CD4-positive, alpha-beta T cell (primary cell): ENCODE measurements at places on chromosomes 7 and 10.

DNA sequence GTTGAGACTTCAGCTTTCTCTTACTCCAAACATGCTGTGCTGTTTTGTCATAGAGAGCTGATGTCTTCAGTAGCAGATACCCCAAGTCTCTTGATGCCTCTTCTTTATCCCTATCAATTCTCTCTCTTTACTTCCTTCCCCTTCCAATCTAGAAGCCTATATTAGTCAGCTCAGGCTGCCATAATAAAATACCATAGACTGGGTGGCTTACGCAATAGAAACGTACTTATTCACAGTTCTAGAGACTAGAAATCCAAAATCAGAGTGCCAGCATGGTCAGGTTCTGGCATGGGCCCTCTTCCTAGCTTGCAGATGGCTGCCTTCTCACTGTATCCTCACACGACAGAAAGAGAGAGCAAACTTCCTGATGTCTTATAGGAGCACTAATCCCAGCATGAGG is 9.0 kb upstream of the GARS1 start:
- H3K36me3 ChIP-seq: peaks cover 44% of the 10 kb centered on the region
- H3K4me3 ChIP-seq: no peak overlapping the region
- H3K27me3 ChIP-seq: no peaks in the 10 kb centered on the region
- no peaks in the 10 kb centered on the region for H3K4me1 ChIP-seq

DNA sequence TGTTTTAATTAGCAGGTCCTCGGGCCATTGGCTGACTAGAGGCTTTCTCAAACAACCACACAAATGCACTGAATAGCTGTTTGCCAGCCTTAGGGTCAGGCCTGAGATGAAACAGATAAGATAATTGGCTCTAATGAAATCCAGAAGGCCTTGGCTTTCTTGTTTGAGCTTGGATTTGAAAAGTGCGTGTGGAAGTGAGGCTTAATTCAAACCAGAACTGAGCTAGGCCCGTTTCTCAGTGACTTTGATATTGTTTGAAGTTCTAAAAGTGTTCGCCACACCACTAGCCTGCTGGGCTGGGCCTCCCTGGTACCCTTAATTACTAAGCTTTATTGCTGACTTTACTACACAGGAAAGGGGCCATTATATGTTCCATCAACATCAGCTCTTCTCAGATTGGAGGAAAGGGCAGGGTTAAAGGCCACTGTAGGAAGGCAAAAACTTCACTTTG is 270.6 kb downstream of the TWIST1 start:
- H3K4me3 ChIP-seq: no peak overlapping the region
- H3K36me3 ChIP-seq: no peaks in the 10 kb centered on the region
- no peak for DNase-seq
- H3K4me1 ChIP-seq: no peaks in the 10 kb centered on the region
- H3K27ac ChIP-seq: no peak overlapping the region
- no peaks in the 10 kb centered on the region for H3K27me3 ChIP-seq

- H3K27me3 ChIP-seq: no peaks in the 10 kb centered on the region
- H3K36me3 ChIP-seq: no peaks in the 10 kb centered on the region
- no peak for DNase-seq
These were observed 350.1 kb downstream of the ETV1 start for GRCh38 chr7:13639396-13639795.

GRCh38 chr7:21927693-21928092 is 18.0 kb downstream of the CDCA7L start:
- H3K27ac ChIP-seq: no peak overlapping the region
- DNase-seq: no peak
- no peaks in the 10 kb centered on the region for H3K36me3 ChIP-seq
- H3K4me3 ChIP-seq: no peak overlapping the region
- no peaks in the 10 kb centered on the region for H3K27me3 ChIP-seq

DNA sequence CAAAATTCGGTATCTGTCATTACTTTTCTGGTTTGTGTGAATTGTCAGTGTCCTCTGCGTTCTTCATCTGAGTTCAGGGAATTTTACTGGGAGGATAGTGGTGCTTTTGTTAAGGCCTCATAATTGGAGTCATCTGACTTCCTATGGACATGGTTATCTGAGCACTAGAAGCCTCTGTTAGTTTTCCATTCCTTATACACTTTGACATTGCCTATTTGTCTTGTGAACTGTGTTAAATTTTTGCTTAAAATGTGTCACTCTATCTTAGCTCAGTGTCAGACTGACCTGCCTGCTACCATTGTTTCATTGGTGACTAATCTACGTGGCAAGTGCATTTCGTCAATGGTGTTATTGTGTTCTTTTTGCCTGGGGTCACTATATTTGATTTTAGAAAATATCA is 253.3 kb downstream of the SEMA3A start:
- H3K27me3 ChIP-seq: no peaks in the 10 kb centered on the region
- H3K27ac ChIP-seq: no peak overlapping the region
- no peaks in the 10 kb centered on the region for H3K4me1 ChIP-seq
- no peaks in the 10 kb centered on the region for H3K36me3 ChIP-seq
- no peak for DNase-seq

DNA sequence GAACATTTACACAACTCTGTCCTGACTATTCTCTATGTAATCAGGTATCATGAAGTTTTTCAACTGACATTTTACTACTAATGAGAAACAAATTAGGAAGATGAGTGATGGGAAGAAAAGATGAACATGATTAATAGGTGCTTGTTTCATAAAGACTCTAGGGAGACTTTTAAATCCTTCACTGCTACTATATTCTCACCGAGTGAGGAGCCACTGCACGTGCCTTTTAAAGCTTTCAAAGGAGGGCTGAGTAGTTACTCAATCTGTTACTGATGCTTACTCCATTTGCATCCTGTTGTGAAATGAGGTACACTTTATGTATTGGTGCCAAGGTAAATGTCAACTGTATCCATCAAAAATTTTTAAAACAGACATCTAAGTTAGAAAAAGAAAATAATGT is 1.3 kb upstream of the COMMD3 start:
- H3K4me1 ChIP-seq: peaks cover 15% of the 10 kb centered on the region
- peaks cover 2% of the 10 kb centered on the region for H3K27me3 ChIP-seq
- DNase-seq: no peak
- no peaks in the 10 kb centered on the region for H3K36me3 ChIP-seq
- no peak overlapping the region for H3K27ac ChIP-seq
- H3K4me3 ChIP-seq: no peak overlapping the region

DNA sequence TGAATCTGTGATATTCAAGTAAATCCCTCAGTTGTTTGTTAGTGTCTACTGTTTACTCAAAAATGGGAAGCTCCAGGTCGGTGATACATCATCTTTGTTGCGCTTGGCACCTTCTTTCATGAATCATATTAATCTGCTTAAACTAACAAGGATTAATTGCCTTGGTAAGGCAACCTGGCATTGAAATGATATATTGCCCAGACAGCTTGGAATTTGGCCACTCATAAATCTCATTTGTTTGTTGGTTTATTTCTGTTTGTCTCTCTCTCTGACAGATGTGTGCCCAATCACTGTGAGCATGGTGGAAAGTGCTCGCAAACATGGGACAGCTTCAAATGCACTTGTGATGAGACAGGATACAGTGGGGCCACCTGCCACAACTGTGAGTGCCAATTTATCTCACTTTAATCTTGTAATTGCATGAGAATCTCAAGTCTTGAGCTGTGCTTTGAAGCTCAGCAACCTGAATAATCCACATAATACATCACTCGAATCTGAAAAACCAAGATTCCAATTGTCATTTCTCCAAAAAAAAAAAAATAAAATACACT is 1104.8 kb upstream of the C7orf33 start:
- H3K4me3 ChIP-seq: no peak overlapping the region
- no peak for DNase-seq
- H3K4me1 ChIP-seq: no peaks in the 10 kb centered on the region
- H3K36me3 ChIP-seq: no peaks in the 10 kb centered on the region
- H3K27ac ChIP-seq: no peak overlapping the region

DNA sequence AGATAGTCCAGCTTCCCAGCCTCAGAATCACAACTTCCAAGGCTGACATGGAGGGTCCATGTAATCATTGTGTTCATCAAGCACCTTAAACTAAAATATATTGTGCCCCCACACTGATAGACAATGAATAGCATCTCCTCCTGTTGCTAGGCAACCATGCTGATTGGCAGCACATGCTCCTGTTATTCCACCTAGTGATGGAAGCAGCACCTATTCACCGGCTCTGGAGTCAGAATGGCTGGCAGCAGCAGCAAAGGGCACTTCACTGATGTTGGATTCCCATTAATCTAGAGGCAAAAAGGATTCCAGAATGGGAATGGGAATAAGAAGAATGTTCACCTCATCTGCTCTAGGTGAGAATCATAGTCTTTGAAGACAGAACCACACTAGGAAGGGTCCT is 55.0 kb downstream of the RELN start:
- no peaks in the 10 kb centered on the region for H3K36me3 ChIP-seq
- H3K27ac ChIP-seq: no peak overlapping the region
- no peaks in the 10 kb centered on the region for H3K4me1 ChIP-seq
- no peaks in the 10 kb centered on the region for H3K27me3 ChIP-seq
- H3K4me3 ChIP-seq: no peak overlapping the region

DNA sequence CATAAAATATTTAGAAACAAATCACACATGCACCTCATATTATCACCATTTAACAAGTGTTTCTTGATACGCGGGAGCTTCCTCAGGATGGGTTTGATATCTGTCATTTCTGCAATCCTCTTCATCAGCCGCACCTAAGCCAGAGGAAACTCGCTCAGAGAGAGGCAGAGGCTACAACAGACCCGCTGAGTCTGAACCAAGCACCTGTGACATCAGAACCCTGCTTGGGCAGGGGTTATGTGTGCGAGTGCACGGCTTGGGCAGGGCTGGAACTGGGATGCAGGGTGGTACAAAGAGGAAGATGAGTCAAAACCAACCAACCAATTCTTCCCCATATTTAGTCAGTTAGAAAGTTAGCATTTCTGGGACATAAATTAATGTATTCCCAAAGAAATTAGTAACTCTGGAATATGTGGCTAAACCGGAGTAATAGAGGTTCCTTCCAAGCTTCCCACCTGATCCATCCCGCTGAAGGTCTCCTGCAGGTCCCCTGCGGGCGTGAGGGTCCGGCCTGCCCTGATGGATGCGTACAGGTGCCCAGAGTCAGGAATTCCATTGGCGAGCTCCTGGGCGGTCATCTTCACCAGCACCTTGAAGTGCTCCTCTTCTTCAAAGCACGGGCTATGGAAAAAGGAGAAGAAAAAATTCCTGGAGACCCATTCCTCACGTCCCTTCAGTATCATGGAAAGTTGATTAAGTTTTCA is 25.3 kb downstream of the PITRM1 start:
- no peaks in the 10 kb centered on the region for H3K27me3 ChIP-seq
- H3K4me3 ChIP-seq: no peak overlapping the region
- peaks cover 83% of the 10 kb centered on the region for H3K36me3 ChIP-seq
- DNase-seq: no peak
- no peaks in the 10 kb centered on the region for H3K4me1 ChIP-seq

DNA sequence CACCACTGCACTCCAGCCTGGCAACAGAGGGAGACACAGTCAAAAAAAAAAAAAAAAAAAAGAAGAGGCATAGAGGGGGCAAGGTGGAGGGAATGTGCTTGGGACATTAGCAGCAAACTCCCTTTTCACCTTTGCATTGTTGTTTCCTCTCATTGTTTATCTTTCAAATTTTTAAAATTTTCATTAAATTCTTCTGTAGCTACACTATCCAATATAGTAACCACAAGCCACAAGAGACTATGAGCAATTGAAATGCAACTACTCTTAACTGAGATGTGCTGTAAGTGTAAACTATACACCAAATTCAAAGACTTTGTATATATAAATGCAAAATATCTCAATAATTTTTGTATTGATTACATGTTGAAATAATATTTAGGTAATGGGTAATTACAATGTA is 43.4 kb downstream of the EBLN1 start:
- no peak for DNase-seq
- no peaks in the 10 kb centered on the region for H3K27me3 ChIP-seq
- H3K27ac ChIP-seq: no peak overlapping the region
- no peak overlapping the region for H3K4me3 ChIP-seq
- H3K36me3 ChIP-seq: no peaks in the 10 kb centered on the region

GRCh38 chr7:69832356-69832755 is 234.1 kb downstream of the AUTS2 start:
- H3K4me3 ChIP-seq: no peak overlapping the region
- no peak for DNase-seq
- no peaks in the 10 kb centered on the region for H3K36me3 ChIP-seq
- no peaks in the 10 kb centered on the region for H3K4me1 ChIP-seq
- H3K27ac ChIP-seq: no peak overlapping the region
- H3K27me3 ChIP-seq: no peaks in the 10 kb centered on the region

- H3K36me3 ChIP-seq: no peaks in the 10 kb centered on the region
- H3K27me3 ChIP-seq: peaks cover 2% of the 10 kb centered on the region
- H3K27ac ChIP-seq: no peak overlapping the region
- no peaks in the 10 kb centered on the region for H3K4me1 ChIP-seq
- no peak overlapping the region for H3K4me3 ChIP-seq
These were observed 46.9 kb downstream of the SLIT1 start for GRCh38 chr10:97138846-97139245.

- no peak overlapping the region for H3K27ac ChIP-seq
- H3K27me3 ChIP-seq: no peaks in the 10 kb centered on the region
- H3K4me1 ChIP-seq: no peaks in the 10 kb centered on the region
These were observed 953.3 kb downstream of the XPNPEP1 start for GRCh38 chr10:108970016-108970415.

GRCh38 chr7:72053292-72053691 is 358.8 kb downstream of the CALN1 start:
- no peaks in the 10 kb centered on the region for H3K27me3 ChIP-seq
- no peak overlapping the region for H3K4me3 ChIP-seq
- DNase-seq: no peak
- H3K27ac ChIP-seq: no peak overlapping the region
- H3K36me3 ChIP-seq: no peaks in the 10 kb centered on the region

DNA sequence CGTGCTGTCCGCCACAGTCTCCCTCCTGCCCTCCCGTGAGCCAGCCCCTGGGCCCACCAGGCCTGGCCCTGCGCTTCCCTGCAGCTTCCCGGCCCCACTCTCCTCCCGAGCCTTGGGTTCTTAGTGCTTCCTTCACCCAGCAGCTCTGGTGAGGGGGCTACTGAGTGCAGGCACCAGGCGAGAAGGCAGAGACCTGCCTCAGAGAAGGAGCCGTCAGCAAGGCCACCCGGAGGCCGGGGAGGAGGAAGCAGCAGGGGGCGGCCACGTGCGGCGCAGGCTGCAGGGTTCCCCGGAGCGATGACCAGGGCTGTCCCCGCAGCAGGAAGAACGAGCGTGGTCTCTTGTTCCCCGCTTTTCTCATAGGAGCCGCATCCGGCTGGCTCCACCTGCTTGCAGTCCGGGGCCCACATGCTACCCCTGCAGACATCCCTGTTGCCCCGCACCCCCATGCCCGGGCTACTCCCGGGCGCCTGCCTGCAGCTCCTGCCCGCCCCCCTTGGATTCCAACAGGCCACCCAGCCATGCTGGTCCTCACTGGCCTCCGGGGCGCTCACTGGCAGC is 20.5 kb downstream of the YKT6 start:
- H3K27me3 ChIP-seq: no peaks in the 10 kb centered on the region
- H3K4me3 ChIP-seq: no peak overlapping the region
- no peak for DNase-seq
- no peak overlapping the region for H3K27ac ChIP-seq
- no peaks in the 10 kb centered on the region for H3K4me1 ChIP-seq
